ENCODE measurements at places on chromosomes 7 and 10. TPM values are rescaled to one million over a fixed set of nuclear protein-coding genes. Genes with fewer than 3 reads are reported as not detected.

The RBM20 gene
- total RNA-seq: 3.9 TPM

The CALML3 gene
- total RNA-seq: not detected

The PLPP4 gene
- 0.11 TPM for total RNA-seq

The CRHR2 gene
- 0.02 TPM for total RNA-seq

The AMPH gene
- total RNA-seq: 0.05 TPM

The IKZF5 gene
- total RNA-seq: 5.0 TPM

The TAF3 gene
- total RNA-seq: 7.1 TPM

The FZD8 gene
- 4.7 TPM for total RNA-seq

Data from A549 treated with AZD2906 at 1 μM for 4 hours (cell line).